Activated T-helper 1 cell treated with anti-CD3 and anti-CD28 coated beads, Interleukin-2, amount 50 U/mL, for 16 hours (primary cell): ENCODE measurements at places on chromosomes 6 and 20.

DNA sequence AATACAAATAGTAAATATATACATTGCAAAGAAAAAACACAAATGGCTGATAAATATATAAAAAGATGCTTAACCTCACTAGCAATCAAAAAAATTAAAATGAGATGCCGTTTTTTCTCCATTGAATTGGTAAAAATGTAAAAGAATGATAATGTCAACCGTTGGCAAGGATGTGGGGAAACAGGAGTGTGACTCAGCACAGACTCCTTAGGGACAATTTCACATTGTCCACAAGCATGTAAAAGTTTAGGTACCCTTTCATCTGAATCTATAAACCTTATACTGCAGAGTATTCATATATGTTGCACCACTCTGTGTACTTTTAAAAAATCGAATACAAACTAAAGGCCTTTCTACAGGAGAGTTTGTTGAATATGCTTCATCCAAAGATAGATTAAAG lies 143.1 kb upstream of the RREB1 start:
- DNase-seq: no peak

GRCh38 chr6:45076217-45076930 lies 251.8 kb upstream of the RUNX2 start:
- no peak for DNase-seq

GRCh38 chr6:6915219-6915618 lies 192.5 kb upstream of the RREB1 start:
- no peak for DNase-seq

DNA sequence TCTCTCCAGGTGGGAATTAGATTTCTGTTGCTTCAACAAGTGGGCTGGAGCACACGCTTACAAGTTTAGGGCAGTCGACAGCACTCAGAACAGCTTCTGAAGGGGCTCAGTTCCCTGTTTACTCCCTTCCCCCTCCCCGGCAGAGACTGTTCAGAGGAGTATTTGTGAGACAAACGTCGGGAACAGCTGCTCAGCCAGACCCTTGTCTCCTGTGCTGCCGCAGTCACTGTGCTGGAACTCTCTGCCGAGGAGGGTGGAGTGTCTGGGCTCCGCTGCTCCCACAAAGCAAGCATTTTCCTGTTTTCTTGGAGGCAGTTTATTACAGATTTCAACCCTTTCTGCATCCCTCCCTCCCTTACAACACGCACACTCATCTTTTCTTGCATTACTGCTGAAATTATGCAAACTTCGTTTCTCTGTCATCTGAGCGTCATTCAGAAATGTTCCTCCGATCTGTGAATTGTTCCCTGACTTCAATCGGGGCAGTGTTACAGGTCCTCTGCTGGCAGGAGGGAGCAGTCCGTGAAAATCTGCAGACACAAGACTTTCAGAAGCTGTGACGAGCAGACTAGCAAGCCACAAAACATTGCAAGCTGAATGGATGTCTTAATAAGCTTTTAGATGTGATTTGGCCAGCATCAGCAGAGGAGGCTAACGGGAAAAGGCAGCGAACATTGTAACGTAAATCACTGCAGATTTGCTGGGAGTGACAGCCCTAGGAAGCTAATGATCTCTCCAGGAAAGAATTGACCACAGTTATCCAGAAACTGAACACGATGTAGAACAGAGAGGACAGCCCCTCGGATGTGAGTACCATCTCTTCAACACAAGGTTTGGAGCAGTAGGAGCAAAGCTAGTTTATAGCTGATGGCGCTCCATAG lies 76.2 kb downstream of the LYRM2 start:
- no peak for DNase-seq

- no peak for DNase-seq
Observed at GRCh38 chr6:135090819-135091218, 36.2 kb upstream of the HBS1L start.

DNA sequence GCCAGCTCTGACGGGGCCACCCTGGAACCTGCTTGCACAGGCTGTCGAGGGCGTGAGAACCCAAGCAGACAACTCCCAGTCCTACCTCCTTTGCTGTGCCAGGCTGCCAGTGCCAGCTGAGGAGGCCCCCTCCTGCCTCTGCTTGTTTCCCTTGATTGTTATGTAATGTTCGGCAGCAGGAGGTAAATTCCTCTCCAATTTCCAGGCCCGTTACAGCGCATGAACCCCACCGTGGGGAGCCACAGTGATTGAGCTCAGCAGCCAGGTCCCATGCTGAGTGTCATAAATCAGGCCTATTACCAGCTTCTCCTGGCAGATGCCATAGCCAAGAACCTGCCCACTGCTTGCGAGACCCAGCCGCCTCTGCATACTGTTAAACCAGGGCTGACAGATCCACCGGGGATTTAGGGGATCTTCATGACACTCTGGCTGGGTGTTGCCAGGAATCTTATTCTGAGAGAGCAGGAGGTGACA lies 320.5 kb downstream of the DHX35 start:
- no peak for DNase-seq

GRCh38 chr6:120918137-120918536 lies 416.1 kb downstream of the TBC1D32 start:
- no peak for DNase-seq

DNA sequence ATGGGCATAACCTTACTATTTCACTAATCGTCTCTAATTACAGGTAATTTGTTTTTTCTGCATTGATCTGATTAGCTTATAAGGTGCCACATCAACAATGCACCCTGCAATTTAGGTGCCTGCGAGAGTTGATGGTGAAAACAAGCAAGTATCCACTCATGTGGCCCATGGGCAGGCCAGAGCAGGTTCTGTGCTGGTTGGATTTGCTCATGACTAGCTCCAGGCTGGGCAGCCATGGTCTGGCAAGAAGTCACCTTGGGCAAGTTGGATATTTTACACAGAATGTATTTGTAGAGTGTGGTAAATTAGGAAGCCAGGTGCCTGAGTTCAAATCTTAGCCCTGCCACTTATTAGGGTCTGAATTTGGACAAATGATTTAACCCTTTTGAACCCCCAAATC lies 25.3 kb downstream of the RAB44 start:
- DNase-seq: no peak

DNA sequence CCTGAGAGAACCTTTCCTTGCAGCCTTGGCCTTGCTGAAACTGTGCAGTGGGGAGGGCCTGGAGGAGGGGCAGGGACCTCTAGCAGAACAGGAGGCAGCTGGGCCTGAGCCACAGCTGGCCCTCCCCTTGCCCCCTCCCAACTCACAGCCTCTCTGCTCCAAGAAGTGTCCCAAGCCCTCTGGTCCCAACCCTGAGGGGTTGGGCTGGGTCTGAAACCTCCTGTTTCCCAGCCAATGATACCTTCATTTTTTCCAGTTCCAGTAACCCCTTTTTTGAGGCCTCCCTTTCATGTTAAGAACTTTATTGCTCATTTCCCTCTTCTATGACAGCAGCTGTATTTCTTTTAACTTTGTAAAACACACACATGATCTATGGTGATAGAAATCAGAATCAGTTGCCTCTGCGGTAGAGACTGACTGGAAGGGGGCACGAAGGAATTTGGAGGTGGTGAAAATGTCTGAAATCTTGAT lies 17.9 kb upstream of the ARMC12 start:
- DNase-seq: no peak

DNA sequence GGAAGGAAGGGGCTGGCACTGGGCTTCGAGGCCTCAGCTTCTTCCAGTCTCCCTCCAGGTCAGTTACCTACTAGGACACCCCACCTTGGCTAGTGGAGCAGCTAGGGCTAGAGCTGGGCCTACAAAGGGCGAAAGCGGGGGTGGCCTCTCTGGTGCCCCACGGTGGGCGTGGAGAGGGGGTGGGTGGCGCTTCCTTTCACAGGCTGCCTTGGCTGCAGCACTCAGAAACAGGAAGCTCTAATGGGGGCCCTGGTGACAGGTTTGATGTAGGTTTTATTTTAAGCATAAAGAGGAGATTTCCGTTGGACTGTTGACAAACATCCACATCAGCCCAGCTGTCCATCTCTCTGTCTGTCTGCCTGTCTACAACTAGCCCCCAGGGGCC lies 13.4 kb downstream of the FAM110A start:
- DNase-seq: peak; percentile 26

- no peak for DNase-seq
Observed at GRCh38 chr20:59647271-59647670, 42.9 kb downstream of the PHACTR3 start.

DNA sequence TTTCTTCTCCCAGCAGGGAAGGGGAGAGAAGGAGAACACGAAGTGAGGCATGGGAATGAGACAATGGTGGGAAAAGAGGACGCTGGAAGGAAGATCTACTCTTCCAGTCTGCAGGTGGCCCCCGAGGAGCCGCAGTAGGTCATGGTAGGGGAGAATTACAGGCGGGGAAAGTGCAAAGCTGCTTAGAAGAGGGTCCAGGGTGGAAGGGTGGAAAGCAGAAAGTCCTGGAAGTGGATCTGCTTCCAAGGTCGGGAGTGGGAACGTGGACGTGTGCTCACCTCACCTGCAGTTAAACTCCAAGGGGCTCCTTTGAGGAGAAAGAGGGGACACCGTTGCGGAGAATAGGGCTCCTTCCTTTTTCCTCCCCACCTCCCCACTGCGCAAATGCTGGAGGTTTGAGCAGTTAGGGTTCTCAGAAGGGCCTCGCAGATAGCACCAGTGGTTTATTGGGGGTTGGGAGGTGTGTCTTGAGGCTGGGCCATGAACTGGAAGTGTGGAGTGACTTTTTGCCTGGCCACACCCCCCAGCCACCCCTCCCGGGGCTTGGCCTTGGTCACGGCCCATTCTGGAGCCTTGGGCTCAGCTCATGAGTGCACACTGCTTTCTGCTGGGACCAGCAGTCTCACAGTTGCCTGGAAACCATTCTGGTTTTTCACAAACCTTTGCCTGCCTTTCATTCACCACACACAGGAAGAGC lies 100.4 kb upstream of the MLN start:
- peak; percentile 22 for DNase-seq

DNA sequence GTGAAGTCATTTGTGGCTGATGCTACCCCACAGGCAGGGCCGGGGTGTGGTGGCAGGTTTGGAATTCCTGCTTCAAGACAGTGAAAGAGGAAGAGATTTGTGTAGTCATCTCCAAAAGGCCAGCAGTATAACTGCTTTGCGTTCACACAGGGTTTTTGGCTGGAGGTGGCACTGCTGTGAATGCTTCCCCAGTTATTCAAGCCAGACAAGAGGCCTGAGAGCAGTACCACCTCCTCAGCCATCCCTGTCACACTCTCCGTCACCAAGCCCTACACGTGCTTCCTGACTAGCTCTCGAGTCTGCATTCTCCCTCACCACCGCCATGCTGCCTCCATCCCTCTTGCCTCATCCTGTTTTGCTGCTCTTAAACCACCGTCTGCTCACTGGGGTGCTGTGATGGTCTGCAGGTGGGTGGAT lies 23.9 kb downstream of the ARMC2 start:
- DNase-seq: no peak

DNA sequence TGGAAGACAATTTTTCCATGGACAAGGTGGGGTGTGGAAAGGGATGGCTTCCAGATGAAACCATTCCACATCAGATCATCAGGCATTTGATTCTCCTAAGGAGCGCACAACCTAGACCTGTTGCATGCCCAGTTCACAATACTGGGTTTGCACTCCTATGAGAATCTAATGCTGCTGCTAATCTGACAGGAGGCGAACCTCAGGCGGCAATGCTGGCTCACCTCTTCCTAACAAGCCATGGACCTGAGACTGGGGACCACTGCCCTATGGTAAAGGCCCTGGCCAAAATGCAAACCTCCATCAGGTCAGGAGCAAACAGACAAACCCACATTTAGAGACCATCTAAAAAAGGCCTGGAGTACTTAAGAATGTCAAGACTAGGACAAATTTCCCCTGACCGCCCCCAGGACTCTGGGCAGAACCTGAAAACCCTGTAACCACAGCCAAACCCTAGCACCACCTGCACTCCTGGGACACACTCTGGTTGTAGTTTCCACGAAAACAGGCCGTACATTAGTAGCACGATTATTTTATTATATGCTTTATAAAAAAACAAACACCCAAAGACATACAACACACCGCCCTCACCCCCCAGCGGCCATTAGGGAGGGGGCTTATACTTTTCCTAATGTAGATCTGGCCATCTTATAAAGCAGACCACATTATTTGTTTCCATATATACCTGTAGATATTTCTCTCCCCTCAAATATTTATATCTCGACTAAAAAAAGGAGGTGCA lies 27.3 kb downstream of the SNX5 start:
- DNase-seq: no peak

- DNase-seq: no peak
Observed at GRCh38 chr20:64010711-64011237, 25.2 kb upstream of the C20orf204 start.

GRCh38 chr6:1910621-1911407 lies 301.1 kb downstream of the FOXC1 start:
- no peak for DNase-seq

DNA sequence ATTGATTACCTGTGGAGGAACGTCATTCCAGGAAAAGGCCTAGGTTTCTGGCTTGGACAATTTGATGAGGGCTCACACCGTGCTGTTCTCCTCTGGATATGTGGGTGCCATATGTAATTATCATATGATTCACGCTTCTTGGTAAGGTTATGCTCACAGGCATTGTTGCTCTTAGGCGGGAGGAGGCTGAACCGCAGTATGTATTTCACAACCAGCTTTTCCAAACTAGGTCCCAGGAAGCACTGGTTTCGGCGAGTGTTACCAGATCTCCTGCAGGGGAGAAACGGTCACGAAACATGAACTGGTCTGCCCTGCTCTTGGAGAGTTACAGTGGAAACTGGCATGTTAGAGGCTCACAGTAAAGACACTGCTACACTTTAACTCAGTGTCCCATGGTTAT lies 793 bp upstream of the FAM50B start:
- no peak for DNase-seq

- no peak for DNase-seq
Observed at GRCh38 chr6:89173634-89174033, 27.8 kb downstream of the PM20D2 start.

- DNase-seq: peak; percentile 70
Observed at GRCh38 chr6:37691904-37692806, 5.5 kb downstream of the MDGA1 start.

GRCh38 chr6:158143700-158144099 lies 24.4 kb downstream of the SERAC1 start:
- no peak for DNase-seq

DNA sequence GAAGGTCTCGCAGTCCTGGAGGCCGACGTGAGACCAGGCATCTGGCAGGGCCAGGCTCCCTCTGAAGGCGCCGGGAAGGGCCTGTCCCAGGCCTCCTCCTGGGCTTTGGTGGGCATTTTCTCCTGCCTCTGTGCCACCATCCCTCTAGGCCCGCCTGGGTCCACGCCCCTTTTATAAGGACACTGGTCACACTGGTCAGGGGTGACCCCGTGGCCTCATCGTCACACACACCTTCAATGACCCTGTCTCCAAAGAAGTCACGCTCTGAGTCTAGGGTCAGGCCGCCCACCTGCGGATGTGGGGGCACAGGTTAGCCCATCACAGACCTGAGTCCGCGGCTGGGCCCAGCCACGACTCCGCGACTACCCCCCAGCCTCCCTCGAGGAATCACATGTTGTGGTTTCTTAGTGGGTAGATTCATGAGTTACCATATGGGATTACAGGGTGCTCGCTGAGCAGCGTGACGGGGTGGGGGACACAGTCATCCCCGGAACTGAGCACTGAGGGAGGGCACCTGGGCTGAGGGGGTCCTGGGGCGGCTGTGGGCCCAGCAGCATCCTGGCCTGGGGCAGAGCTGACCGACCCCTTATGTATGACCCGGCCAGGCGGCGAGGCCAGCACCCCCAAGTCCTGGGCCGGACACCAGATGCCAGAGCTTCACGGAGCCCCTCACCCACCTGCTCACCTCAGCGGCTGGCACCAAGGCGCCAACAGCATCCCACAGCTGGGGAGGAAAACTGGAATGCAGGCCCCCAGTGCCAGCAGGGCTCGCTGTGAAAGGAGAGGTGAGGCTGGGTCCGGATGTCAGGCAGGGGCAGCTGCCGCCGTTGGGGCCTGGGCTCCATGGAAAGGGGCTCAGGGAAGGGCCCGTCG lies 115.9 kb downstream of the DLL1 start:
- DNase-seq: no peak

- DNase-seq: no peak
Observed at GRCh38 chr6:150919938-150920337, 54.4 kb downstream of the MTHFD1L start.
